ENCODE measurements at places on chromosomes 6 and 20.
A peak's percentile ranks its signal among the peaks of the same experiment; 100 is the strongest.

DNA sequence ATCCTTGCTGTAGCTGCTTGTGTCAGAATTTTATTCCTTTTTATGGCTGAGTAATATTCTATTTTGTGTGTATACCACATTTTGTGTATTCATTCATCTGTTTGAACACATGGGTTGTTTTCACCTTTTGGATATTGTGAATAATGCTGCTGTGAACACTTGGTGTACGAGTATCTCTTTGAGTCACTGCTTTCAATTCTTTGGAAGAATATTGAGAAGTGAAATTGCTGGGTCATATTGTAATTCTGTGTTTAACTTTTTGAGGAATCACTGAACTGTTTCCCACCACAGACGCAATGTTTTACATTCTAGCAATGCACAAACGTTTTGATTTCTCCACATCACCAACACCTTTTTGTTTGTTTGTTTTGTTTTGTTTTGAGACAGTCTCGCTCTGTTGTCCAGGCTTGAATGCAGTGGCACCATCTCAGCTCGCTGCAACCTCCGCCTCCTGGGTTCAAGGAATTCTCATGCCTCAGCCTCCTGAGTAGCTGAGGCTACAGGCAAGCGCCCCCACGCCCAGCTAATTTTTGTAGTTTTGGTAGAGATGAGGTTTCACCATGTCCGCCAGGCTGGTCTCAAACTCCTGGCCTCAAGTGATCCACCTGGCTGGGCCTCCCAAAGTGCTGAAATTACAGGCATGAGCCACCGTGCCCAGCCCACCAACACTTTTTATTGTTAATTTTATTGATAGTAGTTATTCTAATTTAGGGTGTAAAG is 21.7 kb downstream of the CPXM1 start:
- no peak for DNase-seq

- DNase-seq: no peak
Observed at GRCh38 chr6:47481806-47482205, 4.2 kb downstream of the CD2AP start.

DNA sequence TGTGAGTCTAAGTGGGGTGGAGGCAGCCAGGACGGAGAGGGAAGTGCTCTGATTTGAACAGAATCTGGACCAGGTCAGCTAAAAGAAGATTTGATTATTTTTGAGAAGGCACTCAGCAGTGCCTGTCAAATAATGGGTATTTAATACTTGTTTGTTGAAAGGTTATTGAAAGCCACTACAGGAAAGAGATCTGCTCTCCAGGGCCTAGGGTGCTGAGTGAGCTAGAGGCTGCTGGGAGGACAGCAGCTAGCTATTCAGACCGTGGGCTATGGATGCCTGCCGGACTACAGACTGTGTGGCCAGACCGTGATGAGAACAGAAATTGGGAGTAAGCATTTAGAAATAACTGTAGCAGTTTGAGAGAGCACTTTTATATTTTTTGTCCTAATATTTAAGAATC is 8.8 kb downstream of the SLC35F1 start:
- no peak for DNase-seq

- DNase-seq: no peak
Observed at GRCh38 chr6:65638047-65638831, 68.8 kb downstream of the EYS start.

- no peak for DNase-seq
Observed at GRCh38 chr6:6993503-6994237, 114.1 kb upstream of the RREB1 start.

GRCh38 chr6:131212024-131212423 is 76.8 kb downstream of the AKAP7 start:
- peak; percentile 50 for DNase-seq

DNA sequence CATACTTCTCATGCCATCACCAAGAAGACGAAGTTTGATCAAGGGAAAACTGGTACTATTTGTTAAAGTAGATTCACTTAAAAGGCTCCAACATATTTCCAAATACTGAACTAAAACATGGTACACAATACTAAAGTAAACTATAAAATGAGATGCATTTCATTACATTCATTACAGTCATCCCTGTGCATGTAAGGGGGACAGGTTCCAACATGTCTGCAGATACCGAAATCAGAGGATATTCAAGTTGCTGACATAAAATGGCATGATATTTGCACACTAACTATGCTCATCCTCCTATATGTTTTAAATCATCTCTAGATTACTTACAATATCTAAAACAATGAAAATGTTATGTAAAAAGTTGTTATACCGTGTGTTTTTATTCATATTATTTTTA is 893.9 kb upstream of the MANEA start:
- DNase-seq: no peak

DNA sequence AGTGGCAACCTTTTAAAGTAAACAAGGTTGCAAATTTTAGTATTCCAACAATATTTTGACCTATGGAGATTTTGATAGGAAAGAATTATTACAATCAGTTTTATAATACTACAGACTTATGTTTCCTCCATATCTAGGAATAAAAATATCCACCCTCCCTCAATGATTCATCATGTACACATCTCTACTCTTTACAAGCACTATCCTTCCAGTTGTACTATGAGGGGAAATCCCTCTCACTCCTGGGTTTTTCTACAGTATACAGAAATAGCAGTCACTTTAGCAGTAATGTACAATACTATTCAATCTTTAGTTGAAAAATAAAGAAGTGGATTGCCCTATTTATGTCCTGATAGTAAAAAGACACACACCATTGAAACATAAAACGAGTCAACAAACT is 46.3 kb upstream of the SCML4 start:
- no peak for DNase-seq

DNA sequence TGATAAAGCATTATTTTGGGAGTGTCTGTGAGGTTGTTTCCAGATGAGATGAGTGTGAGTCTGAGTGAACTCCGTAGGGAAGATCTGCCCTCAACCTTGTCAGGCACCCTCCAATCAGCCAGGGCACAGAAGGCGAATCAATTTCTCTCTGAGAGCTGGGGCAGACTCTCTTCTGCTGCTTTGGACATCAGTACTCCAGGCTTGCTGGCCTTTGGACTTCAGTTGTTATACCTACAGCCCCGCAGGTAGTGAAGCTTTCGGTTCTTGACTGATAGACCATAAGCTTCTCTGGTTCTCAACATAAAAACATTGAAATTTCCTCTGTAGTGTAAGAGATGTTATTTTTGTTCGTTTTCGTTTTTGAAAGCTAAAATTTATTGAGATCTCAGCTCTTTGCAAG is 71.4 kb downstream of the MAFB start:
- no peak for DNase-seq

DNA sequence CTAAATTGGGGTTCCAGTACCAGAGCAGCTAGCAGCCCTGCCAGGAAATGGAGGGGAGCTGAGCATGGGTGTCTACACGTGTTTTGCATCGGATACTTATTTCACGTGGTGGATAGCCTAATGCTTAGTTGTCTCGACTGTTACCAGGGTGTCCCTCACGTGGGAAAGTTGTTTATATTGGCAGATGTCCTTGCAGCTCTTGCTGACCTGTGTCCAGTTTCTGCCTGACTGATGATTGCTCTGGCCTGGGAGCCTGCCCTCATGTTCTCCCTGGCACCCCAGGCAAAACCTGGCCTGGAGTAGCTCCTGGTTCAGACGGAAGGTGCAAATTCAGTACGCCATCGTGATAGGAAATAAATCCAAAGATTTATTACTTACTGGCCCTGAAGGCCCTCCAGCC is 11.8 kb upstream of the FERMT1 start:
- no peak for DNase-seq

DNA sequence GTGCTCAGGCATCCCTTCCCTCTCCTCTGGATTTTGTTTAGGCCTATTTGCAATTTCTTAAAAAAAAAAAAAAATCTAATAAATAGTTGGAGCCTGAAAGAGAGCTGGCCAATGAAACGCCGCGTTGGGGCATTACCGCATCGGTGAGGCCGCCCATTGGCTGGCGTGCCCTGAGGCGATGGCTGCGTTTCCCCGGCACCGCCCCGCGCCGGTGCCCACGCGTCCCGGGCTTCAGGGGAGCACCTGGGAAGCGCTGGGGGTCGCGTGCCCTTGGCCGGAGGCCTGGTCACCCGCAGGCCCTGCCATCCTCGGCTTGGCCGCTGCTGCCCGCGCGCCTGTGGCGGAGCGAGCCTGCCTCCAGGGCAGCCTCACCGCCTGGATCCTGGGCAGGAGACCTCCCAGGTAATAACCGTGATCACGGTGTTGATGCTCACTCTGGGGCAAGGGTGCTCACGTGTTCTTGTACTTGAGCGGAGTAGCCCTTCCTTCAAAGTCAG is 155.4 kb downstream of the NRN1 start:
- no peak for DNase-seq

- DNase-seq: peak; percentile 92
Observed at GRCh38 chr6:117444600-117444999, 18.9 kb upstream of the ROS1 start.

DNA sequence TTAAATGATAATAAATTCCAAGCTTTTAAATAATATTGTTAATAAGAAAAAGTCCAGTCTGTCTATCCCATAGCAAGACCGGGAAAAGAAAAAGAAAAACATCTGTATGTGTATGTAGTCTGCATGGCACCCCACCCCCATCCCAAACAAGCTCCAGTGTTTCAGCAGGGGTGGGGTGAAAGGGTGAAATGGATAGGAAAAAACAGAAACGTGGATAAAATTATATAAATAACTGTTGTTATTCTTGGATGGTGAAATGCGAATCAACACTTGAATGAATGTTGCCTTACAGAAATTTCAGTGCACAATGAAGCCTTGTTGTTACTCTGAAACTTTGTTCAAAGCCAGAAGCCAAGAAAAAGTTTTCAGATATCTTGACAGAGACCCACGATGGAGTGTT is 31.4 kb downstream of the HAO1 start:
- no peak for DNase-seq

DNA sequence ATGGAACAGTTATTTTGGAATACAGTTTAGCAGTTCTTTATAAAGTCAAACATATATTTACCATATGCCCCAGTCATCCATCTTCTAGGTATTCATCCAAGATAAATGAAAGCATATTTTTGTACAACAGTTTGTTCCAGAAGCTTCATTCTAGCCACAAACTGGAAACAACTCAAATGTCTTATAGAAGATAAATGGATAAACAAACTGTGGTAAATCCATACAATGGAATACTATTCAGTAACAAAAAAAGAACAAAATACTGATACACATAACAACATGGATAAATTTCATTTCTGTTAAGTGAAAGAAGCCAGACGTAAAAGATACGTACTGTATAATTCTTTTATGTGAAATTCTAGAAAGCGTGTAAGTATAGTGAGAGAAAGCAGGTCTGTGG is 167.0 kb upstream of the AHI1 start:
- DNase-seq: no peak

GRCh38 chr20:8318965-8319625 is 187.0 kb downstream of the PLCB1 start:
- no peak for DNase-seq

DNA sequence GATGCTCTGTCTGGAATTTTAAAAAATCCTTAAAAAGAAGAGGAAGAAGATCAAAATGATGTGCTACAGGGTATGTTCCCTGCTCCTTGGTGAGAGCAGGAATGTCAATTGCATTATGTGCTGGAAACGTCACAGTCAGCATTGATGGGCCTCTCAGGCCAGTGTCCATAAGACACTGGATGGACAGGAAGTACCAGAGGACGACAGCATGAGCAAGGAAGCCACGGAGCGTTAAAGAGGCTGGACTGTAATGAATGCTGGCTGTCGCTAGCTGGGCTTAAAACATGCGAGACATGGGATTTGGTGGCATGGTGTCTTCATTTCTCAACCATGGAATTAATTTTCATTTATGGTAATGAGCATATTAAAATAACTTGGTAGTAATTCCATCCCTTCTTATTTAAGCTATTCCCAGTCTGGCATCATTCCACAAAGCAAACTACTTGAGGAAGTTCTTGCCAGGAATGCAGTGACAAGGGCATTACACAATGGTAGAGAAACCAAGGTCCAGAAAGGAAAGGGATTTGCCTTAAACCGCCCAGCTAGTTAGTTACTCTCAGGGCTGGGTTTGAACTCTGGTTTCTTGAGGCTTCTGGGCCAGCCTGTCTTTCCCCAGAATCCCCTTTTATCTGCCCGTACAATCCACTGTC is 166.6 kb upstream of the SOX4 start:
- no peak for DNase-seq

GRCh38 chr6:134880487-134881190 is 69.3 kb downstream of the ALDH8A1 start:
- no peak for DNase-seq

GRCh38 chr6:109331081-109331480 is 51.2 kb downstream of the CD164 start:
- DNase-seq: no peak

DNA sequence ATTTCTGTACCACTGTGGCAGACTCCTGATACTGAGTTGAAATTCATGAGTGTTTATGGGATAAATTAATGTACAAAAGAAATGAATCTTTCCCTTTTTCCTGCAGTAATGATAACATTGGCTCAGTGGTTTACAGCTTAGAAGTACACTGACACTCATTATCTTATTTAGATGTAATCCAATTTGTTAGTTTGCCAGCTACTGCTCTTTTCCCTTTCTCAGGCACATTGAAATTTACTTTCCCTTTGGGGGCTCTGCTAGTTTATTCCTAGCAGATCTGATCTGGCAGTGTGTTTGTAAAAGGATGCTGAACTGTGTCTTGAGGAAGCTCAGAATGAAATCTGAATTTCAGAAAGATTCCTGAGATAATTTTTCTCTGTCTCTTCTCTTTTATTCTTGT is 3.0 kb downstream of the CEP250 start:
- DNase-seq: no peak

DNA sequence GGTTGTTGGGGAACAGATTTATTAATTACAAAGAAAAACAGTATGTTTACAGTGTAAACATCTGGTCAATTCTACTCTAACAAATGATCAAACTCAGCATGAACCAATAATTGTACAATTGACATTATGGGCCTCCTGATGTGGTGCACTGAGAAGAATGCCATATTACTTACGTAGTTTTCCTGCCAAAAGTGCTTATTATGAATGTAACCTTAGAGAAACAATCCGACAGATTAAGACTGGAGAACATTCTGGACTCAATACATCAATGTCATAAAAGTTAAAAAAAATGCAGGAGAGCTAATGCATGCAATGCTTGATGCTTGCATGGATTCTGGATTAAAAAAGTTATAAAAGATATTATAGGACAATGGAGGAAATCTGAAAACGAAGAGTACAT is 69.0 kb downstream of the LYRM4 start:
- DNase-seq: no peak

GRCh38 chr6:41673704-41674000 is 35.4 kb downstream of the MDFI start:
- no peak for DNase-seq

- no peak for DNase-seq
Observed at GRCh38 chr6:43645613-43645964, 753 bp downstream of the RSPH9 start.

GRCh38 chr6:72316675-72317380 is 305.0 kb upstream of the KCNQ5 start:
- no peak for DNase-seq

DNA sequence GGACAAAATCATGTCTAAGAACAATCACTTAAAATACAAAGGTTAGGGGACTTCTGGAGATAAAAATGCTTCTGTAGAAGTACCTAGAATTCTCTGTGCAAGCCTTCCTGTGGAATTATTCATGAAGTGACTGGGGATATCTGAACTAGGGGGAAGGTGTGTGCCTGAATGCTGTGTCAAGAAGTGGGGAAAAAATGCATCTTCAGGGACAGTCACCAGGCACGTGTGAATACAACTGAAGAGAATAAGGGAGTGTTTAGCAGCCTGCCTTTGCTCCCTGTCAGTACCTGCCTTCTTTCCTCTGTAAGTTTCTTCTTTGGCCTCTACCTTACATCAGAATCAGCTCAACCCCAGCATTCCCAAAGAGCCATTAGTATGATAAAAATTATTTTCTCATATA is 201.0 kb downstream of the ASCC3 start:
- DNase-seq: no peak

GRCh38 chr20:4606051-4606450 is 115.7 kb upstream of the PRND start:
- no peak for DNase-seq

- DNase-seq: no peak
Observed at GRCh38 chr6:136696783-136697364, 95.4 kb downstream of the MAP3K5 start.
